ENCODE measurements at places on chromosomes 1 and 21.

- DNase-seq, result peak; percentile 3
Measured at GRCh38 chr1:57860325-57860724, 436.5 kb upstream of the DAB1 start.

DNA sequence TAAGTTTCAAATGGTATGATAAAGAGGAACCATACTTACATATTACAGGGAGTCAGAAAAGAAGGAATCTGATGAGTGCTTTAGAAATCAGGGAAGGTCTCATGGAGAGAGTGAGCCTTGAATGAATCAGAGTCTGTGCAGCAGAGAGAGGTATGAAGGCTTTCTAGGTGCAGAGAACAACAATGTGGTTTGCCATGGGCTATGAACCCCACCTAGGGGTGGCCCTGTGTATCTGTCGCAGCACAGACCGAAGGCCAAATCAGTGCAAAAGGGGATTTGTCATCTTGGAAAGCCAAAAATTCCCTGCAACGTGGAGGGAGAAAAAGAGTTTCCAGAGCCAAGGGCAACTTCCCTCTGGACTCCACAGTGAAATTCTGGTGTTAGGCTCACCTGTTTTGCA lies 3.5 kb downstream of the PAPPA2 start:
- DNase-seq, result peak; percentile 1

DNA sequence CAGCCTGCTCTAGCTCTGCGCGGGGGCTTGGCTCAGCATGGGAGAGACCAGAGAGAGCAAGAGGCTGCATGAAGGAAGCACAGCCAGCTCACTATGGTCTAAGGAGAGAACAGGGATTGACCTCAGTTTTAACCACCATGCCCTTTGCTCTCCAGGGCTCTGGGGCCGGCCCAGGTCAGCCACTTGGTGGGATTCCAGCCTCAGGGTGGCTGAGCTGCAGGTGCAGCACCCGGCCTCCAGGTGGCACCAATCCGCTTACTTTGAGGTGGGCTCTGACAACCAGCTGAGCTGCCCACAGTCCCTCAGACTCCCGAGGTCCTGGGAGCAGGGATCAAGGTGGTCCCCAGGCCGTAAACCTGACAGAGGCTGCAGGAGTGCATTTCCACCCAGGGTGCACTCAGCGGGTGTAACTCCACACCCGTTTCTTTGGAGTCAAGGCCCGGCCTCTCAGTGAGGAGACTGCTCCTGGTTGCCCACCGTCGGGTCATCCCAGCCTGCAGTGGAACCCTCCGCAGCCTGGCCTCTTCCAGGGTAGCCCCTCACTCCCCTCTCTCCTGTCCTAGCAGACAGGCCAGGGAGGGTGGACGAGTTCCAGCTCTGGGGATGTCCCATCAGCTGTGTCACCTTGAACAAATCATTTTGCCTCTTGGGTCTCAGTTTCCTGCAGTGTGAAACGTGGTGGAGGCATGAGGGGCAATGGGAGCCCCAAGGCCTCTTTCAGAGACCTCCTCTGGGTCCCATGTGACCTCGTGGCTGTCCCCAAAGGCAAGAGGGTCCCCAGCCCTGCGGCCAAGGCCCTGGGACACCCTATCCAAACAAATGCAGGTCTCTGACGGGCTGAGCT lies 607 bp upstream of the LGR6 start:
- DNase-seq, result peak; percentile 57

DNA sequence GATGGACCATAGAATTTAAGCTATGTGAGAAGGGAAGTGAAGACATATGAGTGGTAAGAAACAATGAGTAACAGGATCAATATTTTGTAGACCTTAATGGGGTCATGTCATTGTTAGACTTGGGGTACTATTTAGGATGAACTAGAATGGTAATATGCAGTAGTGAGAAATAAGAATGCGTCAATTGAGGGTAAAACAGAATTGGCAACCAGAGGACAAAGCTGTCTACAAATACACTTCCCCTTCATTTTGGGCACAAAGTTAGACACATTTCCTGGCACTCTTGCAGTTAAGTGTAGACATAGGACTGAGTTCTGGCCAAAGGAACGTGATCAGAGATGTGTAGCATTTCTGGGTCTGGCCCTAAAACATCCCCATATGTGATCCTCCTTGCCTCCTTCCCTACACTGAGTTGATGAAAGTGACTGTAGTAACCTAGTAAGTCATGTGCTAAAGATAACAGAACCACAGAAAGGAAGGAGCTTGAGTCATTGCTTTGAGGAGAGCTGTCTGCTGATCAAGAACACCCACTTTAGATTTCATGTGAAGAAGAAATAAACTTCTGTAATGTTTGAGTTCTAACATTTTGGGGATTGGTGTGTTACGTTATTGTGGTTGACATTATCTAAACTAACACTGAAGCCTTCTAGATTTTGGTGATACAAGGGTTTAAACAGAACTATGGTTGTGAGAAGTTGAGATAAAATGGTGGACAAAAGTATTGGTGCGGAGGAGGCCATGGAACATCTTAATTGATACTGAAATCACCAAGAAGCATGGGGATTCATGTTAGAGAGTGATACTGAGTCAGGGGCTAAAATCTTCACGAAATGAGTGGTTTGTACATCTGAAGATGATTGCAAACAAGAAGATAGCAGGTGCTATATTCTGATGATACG lies 41.7 kb downstream of the CD55 start:
- DNase-seq, result peak; percentile 19

Data from EH (cell line).